ENCODE measurements at places on chromosomes 6 and 20. TPM values are rescaled to one million over a fixed set of nuclear protein-coding genes. Genes with fewer than 3 reads are reported as not detected.

- H3K4me3 ChIP-seq = no peak overlapping the region
- H3K36me3 ChIP-seq = no peaks in the 10 kb centered on the region
- H3K27ac ChIP-seq = no peak overlapping the region
These were observed 136.4 kb upstream of the ARMC2 start for GRCh38 chr6:108711826-108712225.

DNA sequence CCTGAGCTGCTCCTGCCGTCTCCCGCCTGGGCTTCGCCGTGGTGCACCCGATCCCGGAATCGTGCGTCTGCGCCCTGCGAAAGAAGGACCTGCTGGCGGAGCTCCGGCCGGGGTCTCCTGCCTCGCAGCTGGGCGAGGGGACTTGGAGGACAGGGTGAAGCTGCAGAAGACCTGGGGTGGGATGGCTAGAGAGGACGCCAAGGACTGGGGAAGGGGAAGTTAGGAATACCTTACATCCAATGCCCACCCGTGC is 150.2 kb downstream of the PRL start:
- peaks cover 9% of the 10 kb centered on the region for H3K4me1 ChIP-seq
- no peak for DNase-seq
- no peaks in the 10 kb centered on the region for H3K27me3 ChIP-seq
- no peak overlapping the region for H3K4me3 ChIP-seq
- H3K36me3 ChIP-seq = no peaks in the 10 kb centered on the region

GRCh38 chr20:8578161-8578865 is 446.2 kb downstream of the PLCB1 start:
- no peak overlapping the region for H3K27ac ChIP-seq
- H3K27me3 ChIP-seq = no peaks in the 10 kb centered on the region
- DNase-seq = no peak
- no peaks in the 10 kb centered on the region for H3K4me1 ChIP-seq
- no peaks in the 10 kb centered on the region for H3K36me3 ChIP-seq

GRCh38 chr6:30845183-30845582 is 39.1 kb upstream of the DDR1 start:
- H3K27me3 ChIP-seq = no peaks in the 10 kb centered on the region
- no peak overlapping the region for H3K27ac ChIP-seq
- peaks cover 5% of the 10 kb centered on the region for H3K4me1 ChIP-seq
- H3K36me3 ChIP-seq = no peaks in the 10 kb centered on the region

DNA sequence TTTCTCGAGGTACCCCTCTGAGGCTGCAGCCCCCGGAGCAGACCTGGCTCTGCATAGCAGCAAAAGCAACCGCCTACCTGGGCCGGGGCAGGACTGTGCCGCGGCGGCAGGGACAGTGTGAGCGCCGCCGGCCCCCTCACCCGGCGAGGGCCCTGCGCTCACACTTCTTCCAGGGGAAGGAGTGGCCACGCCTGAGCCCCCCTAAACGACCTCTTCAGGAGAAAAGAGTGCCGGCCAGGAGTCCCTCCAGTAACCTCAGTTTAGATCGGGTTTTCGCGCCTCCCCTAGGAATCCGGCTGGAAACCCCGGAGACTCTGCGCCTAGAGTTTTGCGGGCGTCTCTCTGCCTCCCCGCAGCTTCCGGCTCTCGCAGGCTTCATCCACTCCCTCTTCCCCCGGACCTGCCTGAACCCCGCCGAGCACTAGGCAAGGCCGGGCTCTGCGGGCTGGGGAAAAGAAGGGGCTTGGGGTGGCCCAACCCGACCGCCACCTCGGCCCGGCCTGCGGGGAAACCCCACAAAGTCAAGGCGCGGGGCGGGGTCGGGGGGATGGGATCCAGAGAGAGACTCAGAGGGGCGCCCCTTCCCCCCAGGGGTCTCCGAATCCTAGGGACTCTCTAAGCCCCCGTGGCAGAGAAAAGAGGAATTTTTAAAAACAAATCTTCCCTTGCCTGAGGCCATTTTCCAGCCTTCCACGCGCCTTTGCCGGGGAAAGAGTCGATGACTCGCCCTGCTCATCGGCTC is 558 bp downstream of the LINC00237 start:
- DNase-seq = no peak
- H3K36me3 ChIP-seq = no peaks in the 10 kb centered on the region
- peak overlapping the region; percentile 11 for H3K4me3 ChIP-seq
- H3K27ac ChIP-seq = no peak overlapping the region
- peaks cover 18% of the 10 kb centered on the region for H3K4me1 ChIP-seq
- H3K27me3 ChIP-seq = peaks cover 29% of the 10 kb centered on the region

Gene GLYATL3
- total RNA-seq = not detected

Gene PPP1R3G
- total RNA-seq = 1.1 TPM

Gene IFNGR1
- total RNA-seq = 47.7 TPM

Measured in ascending aorta (tissue), 2 donors.